NCI-H345 (cell line): ENCODE measurements at places on chromosomes 12 and 14.

DNA sequence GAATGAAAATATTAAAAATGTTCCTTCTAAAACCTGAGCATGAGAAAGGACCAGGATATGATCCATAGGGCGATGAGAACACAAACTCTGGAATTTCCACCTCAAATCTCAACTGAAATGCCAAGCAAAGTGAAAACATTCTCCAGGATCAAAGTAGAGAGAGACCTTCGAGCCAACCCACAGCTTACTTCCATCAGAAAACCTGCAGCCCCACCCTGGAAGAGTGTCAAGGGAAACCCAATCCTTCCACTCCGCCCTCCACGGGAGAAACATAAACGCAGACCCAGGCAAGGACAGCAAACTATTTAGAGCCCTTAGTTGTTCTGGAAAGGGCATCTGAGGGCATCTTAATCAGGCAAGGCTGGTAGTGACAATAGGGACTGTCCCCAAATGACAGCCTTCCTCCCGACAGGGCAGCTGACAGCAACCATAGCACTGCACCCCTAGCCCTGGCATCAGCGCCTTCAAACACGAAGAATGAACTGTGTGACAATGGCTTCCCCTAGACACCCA lies 21.8 kb downstream of the SLC15A4 start:
- DNase-seq, result no peak

DNA sequence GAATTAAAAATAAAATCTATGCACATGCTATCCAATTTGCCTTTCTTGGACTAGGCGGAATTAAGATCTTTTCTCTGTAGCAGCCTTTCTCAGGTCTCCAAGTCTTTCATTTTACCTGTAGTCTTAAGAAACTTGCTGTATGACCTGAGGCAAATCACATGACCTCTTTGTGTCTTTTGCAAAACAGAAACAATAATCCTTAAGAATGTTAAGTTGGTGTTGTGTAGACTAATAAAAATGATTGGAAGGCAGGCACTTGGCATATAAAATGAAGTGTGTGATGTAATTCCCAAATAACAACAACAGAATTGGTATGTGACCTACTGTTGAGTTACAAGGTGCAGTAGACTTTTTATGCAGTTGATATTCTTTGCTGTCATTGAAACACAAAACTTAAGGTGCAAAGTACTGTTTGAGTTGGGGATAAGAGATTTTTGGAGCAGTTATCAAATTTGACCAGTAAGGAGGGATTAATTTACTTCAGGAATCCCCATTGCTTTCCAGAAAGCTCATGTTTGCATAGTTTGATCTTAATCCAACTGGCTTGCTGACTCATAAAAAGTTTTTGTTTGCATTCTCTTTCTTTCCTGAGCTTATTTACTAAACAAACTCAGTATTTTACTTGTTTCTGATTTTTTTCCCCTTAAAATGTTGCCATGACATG lies 51.4 kb downstream of the SUSD6 start:
- no peak for DNase-seq

GRCh38 chr14:103528146-103528586 lies 830 bp upstream of the TRMT61A start:
- no peak for DNase-seq

GRCh38 chr12:77354766-77355362 lies 289.5 kb upstream of the E2F7 start:
- DNase-seq, result no peak

- no peak for DNase-seq
These were observed 35.9 kb upstream of the FOS start for GRCh38 chr14:75242546-75243273.

GRCh38 chr12:14252697-14253096 lies 112.8 kb upstream of the ATF7IP start:
- DNase-seq, result no peak

GRCh38 chr12:89731089-89731488 lies 22.5 kb upstream of the ATP2B1 start:
- DNase-seq, result no peak

DNA sequence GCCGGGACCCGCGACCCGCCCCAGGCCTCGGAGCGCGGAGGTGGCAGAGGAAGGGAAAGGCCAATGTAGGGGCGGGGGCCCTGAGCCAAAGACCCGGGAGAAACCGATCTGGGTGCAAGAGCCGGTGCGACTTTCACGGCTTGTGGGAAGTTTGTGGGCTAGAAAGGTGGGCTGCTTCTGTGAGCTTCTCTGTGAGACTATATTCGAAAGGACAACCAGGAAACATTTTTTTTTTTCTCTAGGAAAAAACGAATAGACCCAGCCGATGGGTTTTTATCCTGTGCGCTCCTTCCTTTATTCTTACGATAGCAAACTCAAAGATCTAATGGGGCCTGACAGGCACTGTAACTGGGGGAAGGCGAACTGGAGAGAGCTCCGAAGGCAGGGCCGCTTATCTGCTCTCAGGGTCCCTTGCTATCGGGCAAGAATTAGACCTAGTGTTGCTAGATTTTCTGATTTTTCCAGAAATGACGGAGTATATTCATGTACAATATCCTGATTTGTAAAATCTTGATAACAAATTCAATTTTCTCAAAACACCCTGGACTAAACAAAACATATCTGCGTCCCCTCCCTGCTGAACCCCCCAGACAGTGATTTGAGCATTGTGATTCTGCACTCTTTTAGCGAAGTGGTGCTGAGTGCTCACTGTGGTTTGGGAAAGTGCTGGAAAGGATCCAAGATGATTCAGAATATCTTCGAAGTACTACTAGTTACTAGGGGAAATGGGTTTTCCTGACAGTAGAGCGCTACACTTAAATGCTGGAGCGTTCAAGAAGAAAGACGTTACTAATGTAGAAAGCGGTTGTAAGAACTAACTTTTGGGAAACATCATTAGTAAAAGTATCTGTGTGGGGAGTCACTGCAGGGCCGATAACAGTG lies 563 bp upstream of the STXBP6 start:
- peak; percentile 51 for DNase-seq

DNA sequence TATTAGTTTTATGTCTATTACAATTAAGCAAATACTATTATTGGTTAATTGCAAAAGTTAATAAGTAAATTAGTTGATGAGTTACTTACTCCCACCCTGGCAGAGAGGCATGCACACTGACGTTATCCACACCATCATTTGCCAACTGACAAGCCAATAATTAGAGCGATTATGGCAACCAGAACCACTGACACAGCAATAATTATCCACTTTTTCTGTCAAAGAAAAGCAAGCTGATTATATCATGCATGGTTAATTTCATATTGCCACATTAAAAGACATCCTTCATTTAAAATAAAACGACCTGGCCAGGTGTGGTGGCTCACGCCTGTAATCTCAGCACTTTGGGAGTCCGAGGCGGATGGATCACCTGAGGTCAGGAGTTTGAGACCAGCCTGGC lies 43.1 kb downstream of the STX2 start:
- no peak for DNase-seq

- DNase-seq, result no peak
These were observed 45.6 kb upstream of the BCL2L14 start for GRCh38 chr12:12024911-12025682.

DNA sequence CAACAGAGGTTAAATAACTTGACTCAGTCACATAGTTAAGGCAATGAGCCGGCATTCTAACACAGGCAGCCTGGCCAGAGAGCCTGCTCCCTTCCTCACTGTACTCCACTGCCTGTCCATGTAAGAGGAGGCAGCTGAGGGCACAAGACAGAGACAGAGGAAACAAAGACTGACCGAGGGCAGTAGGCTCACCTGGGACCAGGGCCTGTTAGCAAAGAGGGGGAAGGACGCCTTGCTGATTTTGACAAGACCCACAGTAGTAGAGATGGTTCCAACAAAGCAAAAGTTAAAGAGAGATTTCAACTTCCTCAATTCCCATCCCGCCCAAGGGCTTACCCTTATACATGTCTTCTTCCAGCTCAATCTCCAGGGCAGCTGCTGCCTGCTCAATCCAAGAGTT lies 26.5 kb downstream of the OTUB2 start:
- no peak for DNase-seq

DNA sequence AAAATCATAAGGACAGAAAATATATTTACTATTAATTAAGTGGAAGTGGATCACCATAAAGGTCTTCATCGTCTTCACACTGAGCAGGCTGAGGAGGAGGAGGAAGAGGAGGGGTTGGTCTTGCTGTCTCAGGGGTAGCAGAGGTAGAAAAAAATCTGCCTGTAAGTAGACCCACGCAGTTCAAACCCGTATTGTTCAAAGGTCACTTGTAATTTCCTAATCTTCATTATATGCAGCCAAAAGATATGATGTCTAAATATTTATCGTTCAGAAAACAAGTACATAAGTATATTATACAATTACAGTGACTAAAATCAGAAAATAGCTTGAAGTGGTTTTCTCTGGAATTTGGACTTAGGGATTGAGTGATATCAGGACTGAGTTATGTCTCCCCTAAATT lies 72.1 kb downstream of the GTF2A1 start:
- DNase-seq, result no peak

DNA sequence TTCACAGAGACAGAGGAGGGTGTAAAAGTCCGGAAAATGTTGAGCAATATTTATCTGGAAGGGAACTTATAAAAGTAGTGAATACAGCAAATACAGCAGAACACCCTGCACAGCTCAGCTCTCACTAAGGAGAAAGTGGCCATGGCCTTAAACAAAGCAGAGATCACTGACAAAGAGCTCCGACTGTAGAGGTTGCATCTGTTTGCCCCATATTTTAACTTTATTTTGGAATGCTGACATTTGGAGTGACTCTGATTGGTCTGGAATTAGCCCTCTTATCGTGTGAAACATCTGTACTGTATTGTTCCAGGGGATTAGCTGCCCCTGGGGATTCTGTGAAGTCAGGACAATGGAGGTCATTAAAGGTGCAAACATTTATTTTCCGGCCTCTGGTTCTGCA lies 1275.7 kb upstream of the FLRT2 start:
- no peak for DNase-seq

DNA sequence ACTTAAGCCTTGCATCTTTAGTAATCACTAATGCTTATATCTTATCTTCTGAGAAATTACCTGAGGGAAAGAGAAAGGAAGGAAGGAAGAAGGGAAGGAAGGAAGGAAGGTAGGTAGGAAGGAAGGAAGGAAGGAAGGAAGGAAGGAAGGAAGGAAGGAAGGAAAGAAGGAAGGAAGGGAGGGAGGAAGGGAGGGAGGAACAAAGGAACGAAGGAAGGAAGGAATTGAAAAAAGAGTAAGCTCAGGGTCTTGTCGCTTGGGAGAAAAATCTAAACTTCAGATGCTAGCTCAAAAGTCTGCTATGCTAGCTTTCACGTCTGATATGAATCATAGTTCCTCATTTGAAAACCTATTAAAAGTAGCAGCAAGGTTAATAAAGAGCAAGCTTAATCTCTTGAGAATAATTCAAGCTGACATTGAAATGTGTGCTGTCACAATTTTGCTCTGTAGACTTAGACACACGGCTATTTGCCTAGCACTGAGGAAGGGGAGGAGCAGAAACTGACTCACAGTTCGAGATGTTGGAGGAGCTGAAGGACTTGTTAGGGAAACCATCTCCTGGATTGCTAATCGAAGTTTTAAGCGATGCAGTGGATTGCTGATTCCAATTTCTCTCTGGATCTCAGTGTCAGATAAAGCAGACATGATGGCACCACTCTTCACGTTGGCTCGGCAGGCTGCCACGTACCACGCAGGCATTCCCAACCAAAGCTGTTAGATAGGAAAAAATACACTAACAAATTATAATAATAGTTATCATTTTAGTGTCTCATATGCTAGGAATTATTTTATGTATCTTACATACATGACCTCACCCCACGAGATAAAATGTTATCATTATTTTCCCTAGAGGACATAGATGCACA lies 216.7 kb downstream of the ACSS3 start:
- no peak for DNase-seq

DNA sequence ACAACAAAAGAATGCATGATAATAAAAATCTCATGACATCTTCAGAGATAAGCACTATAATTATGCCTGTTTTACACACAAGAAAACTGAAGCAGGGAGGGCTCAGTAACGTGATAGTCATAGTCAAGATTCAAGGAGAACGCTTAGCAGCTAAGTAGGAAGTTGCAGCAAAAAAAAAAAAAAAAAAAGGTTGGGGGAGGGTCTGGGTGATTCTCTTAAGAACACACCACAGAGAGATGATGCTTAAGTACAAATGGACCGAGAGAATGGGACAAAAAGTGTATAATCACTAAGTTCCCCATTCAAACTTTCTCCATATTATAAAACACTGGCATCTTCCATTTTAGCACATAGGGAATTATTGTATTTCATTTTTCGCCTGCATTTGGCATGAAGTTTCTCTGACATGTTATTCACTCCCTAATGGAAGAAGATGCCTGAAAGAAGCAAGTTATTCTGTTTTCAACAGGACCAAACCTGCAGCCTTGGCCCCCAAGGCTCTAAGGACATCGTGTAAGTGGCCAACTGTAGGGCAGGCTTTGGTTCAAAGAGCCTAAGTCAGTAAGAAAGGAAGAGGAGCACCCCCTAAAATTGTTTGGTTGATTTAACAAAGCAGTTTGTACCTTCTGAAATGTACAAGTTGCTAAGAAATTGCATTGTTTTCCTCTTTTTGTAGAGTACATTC lies 142.9 kb upstream of the TMPO start:
- DNase-seq, result no peak

DNA sequence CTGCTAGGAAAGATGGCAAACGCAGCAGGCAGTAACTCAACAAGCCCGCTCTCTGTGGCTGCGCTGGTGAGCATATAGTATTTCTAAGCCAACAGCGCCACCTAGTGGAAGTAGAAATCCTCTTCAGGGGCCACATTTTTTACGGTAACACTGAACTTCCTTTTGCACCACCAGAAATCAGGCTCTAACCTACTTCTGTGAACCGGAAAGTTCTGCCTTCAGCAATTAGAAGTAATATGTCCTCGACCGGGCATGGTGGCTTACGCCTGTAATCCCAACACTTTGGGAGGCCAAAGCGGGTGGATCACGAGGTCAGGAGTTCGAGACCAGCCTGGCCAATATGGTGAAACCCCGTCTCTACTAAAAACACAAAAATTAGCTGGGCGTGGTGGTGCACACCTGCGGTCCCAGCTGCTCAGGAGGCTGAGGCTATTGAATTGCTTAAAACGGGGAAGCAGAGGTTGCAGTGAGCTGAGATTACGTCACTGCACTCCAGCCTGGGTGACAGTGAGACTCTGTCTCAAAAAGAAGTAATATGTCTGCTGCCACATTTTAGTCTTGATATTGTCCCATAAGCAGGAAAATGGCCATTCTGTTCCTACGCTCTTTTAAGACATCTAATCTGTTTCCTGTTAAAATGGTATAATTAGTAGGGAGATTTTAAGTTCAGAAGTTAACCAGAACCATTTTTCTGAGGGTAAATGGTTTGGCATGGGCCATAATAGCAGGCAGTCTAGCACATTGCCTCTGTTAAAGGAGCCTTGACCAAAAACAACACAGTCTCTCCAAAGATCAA lies 26.8 kb downstream of the APOBEC1 start:
- DNase-seq, result peak; percentile 77

- no peak for DNase-seq
These were observed 1.2 kb upstream of the SIX1 start for GRCh38 chr14:60650373-60650961.

GRCh38 chr14:99169776-99170356 lies 102.1 kb downstream of the BCL11B start:
- no peak for DNase-seq

- DNase-seq, result no peak
These were observed 25.6 kb downstream of the ATXN2 start for GRCh38 chr12:111573476-111573875.

GRCh38 chr14:51849097-51849496 lies 11.3 kb upstream of the GNG2 start:
- DNase-seq, result no peak

GRCh38 chr14:72498646-72499045 lies 395.3 kb downstream of the DPF3 start:
- no peak for DNase-seq
